ENCODE measurements at places on chromosomes 3 and 15. TPM values are rescaled to one million over a fixed set of nuclear protein-coding genes. Genes with fewer than 3 reads are reported as not detected.

The SLC7A14 gene
- not detected for total RNA-seq

The BDH1 gene
- total RNA-seq: 59.0 TPM

The TERC gene
- 69.6 TPM for total RNA-seq

The ACKR2 gene
- total RNA-seq: 4.2 TPM

The DLEC1 gene
- total RNA-seq: 0.95 TPM

- DNase-seq: no peak
Observed at GRCh38 chr3:105907777-105908176, 39.0 kb upstream of the CBLB start.

DNA sequence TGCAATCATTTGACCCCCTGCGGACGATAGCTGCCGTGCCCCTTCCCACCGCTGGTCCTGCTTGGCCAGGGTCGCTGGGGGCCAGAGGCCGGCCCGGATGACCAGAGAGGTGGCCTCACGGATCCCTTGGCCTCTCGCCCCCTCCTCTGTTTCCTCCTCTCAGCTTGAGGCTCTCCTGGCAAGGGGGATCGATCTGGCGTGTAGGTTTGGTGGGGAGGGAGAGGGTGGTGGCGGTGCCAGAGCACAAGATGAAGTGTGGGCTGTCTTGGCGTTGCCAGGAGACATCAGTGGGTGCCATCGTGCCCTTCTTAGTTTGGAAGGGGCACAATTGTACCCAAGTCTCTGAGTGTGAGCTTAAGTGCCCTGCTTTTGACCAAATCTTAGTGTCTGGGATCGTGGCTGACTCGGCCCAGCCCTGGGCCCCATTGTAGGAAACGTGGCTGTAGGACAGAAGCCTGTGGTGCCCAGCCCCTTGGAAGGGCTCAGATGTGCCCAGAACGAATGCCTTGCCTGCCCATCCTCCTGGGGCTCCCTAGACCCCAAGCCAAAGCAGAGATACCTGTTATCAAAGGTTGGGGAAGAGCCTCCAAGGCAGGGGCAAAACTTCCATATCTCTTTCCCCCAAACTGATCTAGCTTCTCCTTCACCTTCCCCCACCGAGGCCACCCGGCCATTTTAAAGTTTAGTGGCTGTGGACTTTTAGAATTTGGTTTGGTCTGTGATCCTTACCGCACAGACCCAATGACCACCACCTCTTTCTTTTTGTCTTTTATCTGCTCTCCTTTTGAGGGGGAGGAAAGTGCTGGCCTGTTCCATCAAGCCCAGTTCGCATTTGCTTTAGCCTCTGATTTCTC is 14.4 kb downstream of the NR2F2 start:
- DNase-seq: peak; percentile 83

- no peak for DNase-seq
Observed at GRCh38 chr3:188007897-188008296, 146.1 kb upstream of the LPP start.

DNA sequence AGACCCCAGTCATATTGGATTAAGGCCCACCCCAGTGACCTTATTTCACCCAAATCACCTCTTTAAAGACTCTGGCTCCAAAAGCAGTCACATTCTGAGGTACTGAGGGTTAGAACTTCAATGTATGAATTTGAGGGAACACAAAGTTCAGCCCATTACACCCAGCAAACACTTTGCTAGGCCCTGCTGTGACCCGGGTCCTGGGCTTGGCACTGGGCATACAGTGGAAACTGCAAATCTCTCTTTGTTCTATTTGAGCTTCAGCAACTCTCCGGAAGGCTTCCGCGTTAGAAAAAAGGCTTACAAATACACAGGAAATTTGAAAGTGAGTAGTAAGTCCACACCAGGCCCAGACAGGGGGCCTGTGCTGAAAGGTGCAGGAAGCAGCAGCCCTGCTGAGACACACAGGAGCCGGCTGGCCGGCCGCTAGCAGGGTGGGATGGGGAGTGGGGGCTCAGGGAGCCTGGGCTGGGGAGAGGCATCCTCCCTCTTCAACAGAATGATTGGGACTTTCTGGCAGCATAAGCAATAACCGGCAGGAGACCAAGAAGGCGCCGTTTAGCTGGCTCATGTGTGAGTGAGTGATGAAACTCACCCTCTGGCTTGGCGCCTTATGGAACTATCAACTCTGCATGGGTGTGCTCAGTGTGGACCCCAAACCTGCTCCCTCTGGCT is 13.0 kb downstream of the LIPC start:
- peak; percentile 59 for DNase-seq

DNA sequence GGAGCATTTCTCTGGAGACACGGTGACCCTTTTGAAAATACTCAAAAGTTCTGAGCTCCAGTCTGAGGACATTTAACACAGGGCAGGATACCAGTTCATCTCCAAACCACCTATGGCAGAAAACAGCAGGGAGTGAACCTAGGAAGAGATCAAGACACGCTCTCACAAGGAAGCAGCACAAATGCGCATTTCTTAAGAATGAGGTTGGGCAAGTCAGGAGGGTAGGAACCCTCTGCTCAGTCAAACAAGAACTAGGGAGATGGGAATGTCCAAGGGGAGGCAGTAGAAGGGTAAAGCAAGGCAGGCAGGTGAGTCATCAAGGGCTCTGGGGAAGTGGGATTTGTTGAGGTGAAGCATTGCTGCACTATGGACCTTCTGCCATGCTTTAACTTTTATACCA is 60.3 kb upstream of the PSMD6 start:
- DNase-seq: no peak

DNA sequence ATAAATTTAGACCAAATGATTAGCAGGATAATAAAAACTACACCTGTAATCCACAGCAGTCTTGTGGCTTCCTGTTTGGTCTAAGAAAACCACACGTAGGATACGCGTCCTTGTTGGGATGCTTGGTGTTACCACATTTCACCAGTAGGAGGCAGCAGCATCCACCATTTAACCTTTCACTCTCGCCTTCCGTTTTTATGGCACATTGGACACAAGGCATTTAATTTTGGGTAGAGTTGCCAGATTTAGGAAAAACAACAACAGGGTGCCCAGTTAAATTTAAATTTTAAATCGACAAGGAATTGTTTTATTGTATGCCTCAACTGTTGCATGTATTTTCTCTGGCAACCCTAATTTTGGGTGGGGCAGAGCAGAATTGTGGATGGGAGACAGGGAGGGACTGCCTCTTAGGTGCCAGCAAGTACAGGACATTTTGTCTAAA is 6.3 kb downstream of the LRRC31 start:
- peak; percentile 57 for DNase-seq

DNA sequence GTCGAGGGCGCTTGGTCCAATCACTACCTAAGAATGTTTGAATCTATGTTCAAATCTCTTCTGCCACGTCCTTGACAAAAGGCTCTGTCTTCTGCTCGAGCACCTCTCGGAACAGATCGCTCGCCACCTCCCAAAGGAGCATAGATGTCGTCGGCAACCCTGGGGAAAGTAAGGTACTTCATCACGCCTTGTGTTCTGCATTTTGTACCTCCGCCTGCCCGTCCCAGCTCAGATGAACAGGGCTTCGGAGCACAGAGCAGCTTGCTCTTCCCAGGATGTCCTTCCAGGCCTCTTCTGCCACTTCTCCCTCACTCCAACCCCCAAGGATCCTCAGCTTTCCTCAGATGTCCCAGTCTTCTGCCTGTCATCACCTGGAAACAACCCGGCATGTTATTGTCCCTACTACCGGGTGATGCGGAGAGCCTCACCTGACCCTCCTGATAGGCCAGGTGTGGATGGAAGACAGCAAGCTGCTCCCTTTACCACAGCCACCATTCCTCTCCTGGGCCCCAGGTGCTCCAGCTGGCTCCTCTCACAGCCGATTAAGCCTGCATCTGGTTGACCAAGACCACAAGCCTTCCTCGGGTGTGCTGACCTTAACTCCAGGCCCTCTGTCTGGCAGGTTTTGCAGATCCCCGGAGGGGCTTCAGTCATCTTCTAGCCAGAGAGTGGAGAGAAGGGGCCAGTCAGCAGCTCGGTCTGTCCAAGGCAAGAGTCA is 270.5 kb downstream of the FAM43A start:
- peak; percentile 73 for DNase-seq

- DNase-seq: no peak
Observed at GRCh38 chr3:129756871-129757270, 136.6 kb downstream of the TMCC1 start.

DNA sequence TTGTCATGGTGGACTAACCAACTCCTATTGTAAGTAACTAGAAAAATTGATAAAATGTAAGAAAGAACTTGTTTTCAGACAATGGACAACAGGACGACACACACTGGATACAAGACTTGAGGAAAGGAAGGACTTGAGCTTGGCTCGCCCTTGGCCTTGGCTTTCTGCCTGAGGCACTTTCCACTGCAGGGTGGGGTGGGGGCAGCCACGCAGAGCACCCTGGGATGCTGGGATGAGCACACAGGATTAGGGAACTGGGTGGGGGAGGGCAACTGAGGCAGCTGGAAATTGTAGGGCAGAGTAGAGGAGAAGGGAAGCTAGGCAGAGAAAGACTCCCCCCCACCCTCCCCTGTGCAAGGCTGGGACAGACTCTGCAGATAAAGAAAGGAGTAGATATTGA is 25.5 kb upstream of the HHATL start:
- peak; percentile 82 for DNase-seq

- no peak for DNase-seq
Observed at GRCh38 chr15:41491889-41492288, 1.8 kb upstream of the ITPKA start.

DNA sequence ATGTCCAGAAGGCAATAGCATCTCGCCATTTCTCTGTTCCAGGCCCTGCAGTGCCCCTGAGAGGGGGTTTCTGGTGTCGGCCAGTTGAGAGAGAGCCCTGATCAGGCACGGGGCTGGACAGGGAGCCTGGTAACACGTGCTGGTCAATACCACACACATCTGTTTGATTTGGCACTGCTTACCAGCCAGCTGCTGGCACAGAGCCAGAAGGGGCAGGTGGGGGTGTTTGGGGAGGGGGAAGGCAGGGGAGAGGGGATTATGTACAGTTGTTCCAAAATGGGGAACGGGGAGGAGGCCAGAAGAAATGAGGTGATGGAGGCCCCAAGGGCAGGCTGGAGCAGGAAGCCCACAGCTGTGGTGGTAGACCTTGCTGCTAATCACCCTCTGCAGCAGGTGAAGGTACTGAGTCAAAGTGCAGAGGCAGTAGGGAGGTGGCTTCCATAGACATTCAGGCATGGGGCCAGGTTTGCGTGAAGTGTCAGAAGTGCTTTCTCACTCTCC is 153.5 kb upstream of the LPP start:
- DNase-seq: no peak

DNA sequence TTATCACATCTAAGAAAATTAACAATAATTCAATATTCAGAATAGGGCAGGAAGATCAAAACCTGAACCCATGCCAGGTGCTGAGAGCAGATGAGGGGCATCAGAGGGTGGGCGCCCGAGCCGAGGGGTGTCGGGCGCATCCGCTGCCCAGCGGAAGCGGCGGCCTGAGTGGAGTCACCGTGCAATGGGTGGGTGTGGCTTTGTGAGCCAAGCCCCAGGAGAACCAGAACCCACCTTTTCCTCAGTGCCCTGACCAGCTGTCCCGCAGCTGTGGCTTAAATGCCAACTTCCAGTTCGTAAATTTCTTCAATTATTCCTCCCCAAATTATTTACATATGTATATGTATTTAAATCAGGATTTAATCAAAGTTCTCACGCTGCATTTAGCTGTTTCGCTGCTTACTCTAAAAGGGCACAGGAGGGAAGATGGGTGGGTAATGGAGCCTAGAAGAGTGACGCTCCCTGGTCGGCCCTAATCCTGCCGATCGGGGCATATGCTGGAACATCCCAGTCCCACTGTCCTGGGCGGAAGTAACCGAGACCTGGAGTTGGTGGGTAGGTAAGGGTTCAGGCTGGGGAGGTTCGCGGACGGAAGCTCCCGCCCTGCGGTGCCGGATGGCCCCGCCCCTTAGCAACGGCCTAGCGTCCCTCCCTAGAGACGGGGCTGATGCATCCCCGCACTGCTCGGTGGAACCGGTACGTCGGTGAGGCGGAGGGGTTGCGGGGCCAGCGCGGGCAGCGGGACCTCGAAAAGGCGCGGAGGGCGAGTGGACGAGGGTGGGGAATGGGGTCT is 1.3 kb downstream of the DNAH1 start:
- peak; percentile 24 for DNase-seq

DNA sequence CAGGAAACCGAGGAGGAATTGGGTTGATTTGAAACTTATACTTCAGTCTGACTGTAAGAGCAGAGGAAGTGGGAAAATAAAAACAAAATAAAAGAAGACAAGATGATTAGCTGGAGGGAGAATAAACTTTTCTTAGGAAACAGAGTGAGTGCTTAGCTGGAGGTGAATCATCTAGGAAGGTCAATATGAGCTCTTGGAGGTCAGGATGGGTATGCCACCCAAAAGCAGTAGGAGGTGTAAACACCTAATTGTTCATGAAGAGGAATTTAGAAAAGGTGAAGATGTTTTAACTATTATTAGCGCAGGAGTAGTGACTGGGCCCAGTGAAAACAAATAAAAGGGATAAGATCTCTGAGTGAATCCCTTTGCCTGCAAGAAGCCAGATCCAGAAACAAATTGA is 39.9 kb upstream of the ARL14 start:
- no peak for DNase-seq
